ENCODE measurements at places on chromosomes 4 and X.

DNA sequence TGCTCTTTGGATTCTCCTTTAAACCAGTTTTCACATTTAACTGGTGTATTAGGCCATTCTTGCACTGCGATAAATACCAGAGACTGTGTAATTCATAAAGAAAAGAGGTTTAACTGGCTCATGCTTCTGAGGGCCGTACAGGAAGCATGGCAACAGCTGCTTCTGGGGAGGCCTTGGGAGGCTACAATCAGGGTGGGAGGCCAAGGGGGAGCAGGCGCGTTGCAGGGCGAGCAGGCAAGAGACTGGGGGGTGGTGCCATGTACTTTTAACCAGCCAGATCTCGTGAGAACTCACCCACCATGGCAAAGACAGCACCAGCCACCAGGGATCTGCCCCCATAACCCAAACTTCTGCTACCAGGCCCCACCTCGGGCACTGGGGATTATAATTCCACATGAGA lies 38.1 kb downstream of the RNF212 start:
- no peak for DNase-seq

DNA sequence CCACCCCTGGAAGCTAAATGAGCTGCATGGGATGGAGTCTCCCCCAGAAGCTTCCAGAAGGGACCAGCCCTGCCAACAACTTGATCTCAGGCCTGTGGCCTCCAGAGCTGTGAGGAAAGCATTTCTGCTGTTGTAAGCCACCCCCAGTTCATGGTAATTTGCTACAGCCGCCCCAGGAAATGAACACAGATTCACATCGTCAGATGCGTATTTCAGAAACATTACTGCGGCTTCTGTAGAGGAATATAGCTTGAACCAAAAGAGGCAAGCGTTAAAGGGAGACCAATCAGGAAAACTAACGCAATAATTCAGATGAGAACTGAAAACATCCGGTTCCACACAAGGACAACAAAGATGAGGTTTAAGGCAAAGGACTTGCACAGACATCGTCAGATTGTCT lies 128.4 kb upstream of the TBL1X start:
- DNase-seq, result no peak

DNA sequence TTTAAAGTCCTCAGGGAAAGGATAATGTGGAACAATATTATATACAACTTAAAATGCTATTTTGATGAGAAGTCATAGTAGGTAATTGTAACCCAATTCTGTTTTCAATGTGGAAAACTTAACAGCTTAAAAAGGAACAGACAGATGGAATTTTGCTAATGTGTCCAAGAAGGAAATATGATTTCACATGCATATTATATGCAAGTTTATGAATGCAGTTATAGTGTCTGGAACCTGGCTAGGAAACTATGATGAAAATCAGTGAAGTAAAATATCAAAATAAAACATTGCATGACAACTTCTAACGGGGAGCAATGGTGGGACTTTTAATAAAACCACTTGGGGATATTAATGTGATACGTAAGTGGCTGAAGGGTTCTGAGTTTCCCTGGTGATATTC lies 152.6 kb upstream of the HAND2 start:
- no peak for DNase-seq

DNA sequence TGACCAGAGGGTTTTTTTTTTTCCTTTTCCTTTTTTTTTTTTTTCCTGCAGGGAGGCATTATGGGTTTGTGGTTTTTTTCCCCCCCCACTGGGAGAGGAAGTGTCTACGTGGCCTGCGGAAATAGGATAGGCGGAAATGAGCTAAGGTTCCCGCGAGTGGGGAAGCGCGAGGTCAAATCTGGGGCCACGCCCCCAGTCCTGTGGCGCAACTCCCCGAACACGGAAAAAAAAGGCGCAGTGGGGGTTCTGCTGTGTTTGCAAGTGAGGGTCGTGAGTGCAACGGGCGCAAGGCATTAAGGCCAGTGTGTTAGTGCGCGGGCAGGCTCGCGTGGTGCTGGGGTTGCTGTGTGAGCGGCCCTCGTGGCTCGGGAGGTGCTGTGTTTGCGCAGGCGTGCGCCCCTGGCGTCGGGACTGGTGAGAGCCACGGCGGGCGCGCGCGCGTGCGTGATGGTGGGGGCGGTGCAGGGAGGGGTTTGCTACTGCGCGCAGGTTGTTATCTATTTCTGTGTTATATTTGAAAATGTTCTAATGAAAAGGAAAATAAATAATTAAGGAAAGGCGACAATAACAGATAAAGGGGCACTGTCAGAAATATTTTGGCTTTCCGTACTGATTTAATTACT lies 685 bp upstream of the MORF4L2 start:
- DNase-seq, result peak; percentile 77

- DNase-seq, result no peak
Measured at GRCh38 chr4:159592898-159593556, 490.1 kb downstream of the RAPGEF2 start.

- DNase-seq, result no peak
Measured at GRCh38 chrX:101415180-101416145, 7.4 kb downstream of the HNRNPH2 start.
